ENCODE measurements at places on chromosomes 16 and 17.

DNA sequence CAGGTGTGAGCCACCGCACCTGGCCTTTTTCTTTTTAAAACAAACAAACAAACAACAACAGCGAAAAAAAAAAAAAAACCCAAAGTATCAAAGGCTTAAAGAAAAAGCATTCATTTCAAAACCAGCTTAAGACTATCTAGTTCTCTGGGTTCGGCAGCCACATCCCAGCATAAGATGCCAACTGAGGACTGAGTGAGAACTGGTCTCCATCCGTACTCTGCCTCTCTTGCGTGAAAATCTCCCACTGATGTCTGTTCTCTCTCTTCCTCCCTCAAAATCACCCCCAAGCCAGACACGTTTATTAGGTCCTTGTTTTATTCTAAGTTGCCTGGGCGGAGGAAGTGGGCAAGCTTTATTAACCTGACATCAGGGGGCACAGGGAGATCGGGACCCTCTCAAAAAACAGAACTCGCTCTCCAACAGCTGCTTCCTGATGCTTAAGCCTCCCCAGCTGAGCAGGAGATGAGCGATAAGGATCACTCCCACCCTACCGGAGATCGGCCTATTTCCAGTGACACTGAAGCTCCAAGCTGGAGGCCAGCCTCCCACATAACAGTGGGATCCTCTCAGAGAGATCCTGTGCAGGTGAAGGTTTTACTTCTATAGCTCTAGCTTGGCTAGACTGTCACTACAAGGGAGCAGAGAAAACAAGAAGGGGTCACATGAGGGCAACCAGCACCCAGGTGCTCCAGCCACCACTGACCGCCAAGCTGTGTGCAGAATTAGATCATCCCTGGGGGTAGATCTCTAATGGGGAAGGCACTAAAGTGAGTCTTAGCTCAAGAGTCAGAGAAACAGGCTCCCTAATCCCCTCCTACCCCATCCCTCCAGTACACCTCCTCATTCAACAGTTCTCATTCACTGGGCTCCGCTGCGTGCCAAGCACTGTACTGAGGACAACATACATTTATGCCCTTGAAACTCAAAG, 13.6 kb downstream of the CDC42EP4 start:
- no peak for DNase-seq

DNA sequence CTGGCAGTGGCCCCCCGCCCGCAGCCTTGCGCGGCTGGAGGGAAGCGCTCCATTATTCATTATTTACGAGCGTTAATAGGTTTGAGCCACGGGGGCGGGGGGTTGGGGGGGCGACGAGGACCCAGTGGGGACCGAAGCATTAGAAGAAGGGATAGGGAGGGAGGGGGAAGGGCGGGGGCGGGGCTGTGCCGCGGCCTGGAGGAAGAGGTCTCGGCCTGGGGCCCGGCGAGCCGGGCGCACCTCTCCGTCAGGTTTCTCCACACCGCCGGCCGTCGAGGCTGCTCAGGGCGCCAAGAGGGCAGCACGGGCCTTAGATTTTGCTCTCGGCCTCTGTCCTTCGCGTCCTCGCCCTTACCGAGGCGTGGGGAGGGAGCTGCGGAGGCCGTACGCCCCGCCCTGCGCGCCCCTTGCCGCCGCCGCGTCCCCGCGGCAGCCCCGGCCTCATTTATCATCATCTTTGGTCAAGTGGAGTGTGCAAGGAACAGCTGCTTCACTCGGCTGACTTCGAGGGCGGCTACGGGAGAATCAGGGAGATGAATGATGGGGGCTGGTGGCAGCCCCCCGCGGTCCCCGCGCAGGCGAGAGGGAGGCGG, 54.2 kb downstream of the SREBF1 start:
- no peak for DNase-seq

- DNase-seq: no peak
Measured at GRCh38 chr17:50564916-50565315, 4.4 kb downstream of the CACNA1G start.

DNA sequence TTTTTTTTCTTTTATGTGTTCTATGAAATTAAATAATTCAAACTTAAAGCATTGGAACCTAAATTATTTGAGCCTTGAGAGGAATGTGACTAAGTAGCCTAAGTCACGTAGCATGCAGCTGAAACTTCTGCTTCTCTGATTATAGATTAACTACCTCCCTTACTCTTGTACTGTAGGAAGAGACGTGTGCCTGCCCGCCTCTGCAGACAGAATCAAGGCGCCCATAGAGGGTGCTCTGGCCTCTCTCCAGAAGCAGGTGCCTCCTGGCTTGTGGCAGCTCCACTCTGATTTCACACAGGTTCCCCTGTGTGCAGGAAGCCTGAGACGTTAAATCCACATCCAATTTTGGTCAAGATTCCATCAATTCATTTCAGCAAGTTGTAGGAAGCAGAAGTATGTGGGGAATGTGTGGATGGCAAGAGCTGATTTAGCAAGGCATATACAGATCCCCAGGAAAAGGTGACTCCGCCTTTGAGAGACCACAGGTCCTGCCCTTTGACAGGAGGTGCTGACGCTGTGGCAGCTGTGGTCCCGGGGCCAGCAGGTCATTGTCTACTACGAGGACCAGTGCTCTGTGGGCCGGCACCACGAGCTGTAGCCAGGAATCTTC, 1418.8 kb downstream of the CDH11 start:
- DNase-seq: no peak

DNA sequence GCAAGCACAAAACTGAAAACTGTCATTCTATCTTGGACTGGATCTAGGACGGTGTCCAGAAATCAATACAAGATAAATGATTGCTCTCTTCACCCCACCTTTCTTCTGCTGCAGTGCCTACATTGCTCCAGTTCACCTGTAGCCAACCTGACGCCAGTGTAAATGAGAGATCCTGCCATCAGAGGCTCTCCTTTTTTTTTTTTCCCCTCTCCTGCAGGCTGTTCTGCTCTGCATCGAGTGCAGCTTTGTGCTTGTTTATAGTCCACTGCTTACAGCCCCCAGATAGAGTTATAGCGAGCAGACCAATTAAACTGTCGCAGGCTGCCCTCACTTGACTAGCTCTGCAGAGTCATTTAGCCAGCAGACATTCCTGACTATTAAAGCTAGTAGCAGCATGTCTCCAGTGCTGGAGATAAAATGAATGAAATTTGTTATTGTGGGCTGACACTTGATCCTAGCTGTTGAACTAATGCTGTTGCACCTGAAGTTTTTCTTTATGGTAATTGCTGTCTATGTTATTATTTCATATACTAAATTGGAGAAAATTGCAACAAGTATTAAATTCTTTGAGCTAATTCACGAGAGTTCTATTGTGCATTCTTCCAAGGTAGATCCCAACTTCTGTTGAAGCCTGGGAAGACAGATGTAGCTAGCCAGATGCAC, 257.1 kb downstream of the FTO start:
- no peak for DNase-seq

GRCh38 chr17:39705786-39706348, 6.0 kb downstream of the ERBB2 start:
- no peak for DNase-seq

- DNase-seq: no peak
Measured at GRCh38 chr17:47813512-47814031, 8.0 kb downstream of the OSBPL7 start.

GRCh38 chr16:15055141-15056053, 477 bp downstream of the NTAN1 start:
- peak; percentile 7 for DNase-seq

All from NCI-H748 treated with DMSO at 0.1 percent for 48 hours (cell line).